ENCODE measurements at places on chromosomes 4 and X. TPM values are rescaled to one million over a fixed set of nuclear protein-coding genes. Genes with fewer than 3 reads are reported as not detected.
A peak's percentile ranks its signal among the peaks of the same experiment; 100 is the strongest.

LNX1 gene
- total RNA-seq = 1.6 TPM

CT45A1 gene
- not detected for total RNA-seq

GRCh38 chr4:37675587-37676290 lies 10.4 kb downstream of the RELL1 start:
- DNase-seq = no peak

DNA sequence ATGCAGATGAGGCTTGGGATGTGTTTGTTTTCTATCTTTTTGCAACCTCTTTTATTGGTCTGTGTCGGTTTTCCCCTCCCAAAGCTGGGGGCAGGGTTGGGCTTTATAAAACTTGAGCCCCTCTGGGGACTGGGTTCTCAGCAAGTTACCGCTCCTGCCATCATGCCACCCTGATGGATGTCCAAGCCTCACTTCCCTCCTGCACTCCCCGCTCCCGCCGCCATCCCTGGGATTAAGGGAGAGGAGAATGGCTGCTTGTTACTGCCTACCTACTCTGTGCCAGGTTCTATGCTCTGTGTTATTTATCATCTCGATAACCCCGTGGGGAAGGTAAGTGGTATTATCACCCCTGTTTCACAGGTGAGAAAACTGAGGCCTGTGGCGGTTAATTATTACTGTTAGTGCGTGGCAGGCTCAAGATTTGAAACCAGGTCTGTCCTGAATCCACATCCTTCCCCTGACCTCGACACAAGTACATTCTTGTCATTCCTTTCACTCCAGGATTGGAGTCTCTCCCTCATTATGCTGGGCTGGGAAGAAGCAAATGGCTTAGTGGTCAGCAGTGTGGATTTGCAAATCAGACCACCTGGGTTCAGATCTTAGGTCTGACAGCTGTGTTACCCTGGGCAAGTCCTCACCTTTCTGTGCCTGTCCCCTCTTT lies 4.5 kb downstream of the UBA1 start:
- DNase-seq = peak; percentile 61

DNA sequence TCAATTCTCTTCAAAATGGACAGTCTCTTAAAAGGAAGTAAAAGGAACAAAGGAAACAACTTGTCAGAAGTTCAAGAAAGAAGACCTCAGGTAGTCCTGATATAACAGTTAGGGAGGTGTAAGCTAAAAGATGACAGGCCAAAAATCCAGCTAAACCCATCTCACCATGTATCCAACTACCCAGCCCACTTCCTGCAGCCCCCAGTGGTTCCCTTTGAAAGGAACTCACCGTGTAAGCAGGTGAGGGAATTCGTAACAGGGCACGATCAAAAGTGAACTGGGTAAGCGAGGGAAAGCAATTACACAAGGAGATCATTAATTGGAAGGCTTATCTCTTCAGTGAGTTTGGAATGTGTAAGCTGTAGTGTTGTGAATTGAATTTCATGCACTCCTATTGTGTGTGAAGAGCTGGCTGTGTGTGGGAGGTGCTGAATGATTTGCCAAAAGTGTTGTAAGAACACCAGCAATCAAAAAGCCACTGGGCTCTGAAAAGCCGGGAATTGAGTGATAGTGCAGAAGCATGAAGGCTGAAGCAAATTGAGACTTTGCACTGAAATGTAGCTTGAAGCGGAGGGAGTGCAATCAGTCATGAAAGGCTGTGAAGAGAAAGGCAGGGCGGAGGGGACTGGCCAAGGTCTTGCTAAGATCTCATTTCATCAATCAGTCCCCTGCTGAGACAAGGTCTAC lies 914.2 kb upstream of the LCORL start:
- DNase-seq = no peak

- peak; percentile 55 for DNase-seq
Observed at GRCh38 chrX:139850968-139851367, 81.9 kb downstream of the ATP11C start.

DNA sequence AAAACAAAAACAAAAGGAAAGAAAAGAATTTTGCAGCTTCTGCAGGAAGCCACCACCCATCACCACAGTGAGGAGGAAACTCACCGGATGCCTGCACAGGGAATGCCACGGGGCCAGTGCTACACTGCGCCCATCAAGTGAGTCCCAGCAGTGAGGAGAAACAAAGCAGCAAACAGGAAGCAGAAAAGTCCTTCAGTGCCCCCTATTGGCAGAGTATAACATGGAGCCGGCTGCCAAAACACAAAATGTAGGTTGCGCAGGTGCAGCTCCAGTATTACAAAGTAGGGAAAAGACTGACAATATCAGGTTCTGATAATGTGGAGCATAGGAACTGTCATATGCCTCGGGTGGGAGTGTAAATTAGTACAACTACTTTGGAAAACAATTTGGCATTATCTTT lies 23.3 kb upstream of the SCML2 start:
- DNase-seq = peak; percentile 33

GRCh38 chr4:105147553-105148161 lies 981 bp downstream of the TET2 start:
- peak; percentile 61 for DNase-seq

DNA sequence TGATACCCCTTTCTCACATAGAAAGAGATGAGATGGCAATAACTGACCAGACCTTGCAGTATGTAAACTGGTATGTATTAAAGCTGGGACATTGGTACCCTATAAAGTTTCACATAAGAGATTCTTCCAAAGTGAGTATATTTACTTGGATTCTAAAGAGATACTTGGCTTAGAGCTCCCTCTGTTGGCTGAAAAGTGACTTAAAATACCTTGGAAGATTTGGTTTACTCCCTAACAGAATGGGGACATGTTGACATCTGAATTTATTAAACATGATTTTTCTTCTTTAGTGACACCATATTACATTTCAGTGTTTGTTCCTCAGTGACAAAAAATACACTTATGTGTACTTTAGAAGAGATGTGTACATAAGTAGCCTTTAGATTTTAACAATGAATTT lies 47.9 kb upstream of the RGN start:
- DNase-seq = peak; percentile 40

- DNase-seq = peak; percentile 41
Observed at GRCh38 chr4:42399393-42399792, 2.1 kb downstream of the SHISA3 start.

- peak; percentile 5 for DNase-seq
Observed at GRCh38 chr4:11488657-11489452, 60.2 kb upstream of the HS3ST1 start.
